Right atrium auricular region (tissue), 2 donors: ENCODE measurements at places on chromosomes 12 and 14. TPM values are rescaled to one million over a fixed set of nuclear protein-coding genes. Genes with fewer than 3 reads are reported as not detected.

DNA sequence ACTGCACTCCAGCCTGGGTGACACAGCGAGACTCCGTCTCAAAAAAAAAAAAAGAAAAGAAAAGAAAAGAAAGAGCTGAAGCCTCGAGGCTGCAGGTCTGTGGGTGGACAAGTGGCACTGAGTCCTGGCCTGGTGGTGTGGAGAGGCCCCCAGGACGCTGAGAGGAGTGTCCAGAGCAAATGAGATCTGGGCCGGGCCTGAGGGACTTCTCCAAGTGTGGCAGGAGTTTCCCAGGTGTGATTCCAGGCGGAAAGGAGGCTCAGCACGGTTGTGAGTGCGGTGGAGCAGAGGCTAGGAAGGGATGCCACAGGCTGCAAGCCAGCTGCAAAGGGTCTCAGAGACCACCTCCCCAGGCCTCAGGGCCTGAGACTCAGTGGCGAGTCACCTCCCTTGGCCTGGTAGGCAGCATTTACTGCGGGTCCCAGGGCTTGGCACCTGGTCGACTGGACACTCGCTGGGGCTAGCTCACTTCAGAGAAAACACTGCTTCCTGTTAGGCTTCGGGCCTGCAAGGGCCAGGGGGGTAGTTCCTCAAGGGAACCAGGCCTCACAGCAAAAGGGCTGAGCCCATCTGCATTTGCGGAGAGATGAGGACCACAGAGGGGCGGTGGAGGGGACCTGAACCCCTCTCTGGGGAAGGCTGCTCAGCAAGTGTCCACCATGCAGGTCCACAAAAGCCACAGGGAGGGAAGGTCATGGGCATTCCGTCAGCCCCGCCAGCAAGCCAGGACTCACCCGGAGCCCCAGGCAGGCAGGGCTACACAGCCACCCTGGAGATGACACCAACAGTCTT lies 11.7 kb downstream of the TTC7B start:
- H3K27me3 ChIP-seq: no peaks in the 10 kb centered on the region
- H3K36me3 ChIP-seq: no peaks in the 10 kb centered on the region
- H3K27ac ChIP-seq: peak overlapping the region; percentile 10
- H3K4me3 ChIP-seq: no peak overlapping the region
- H3K4me1 ChIP-seq: no peaks in the 10 kb centered on the region

GRCh38 chr14:99763527-99764221 lies 29.5 kb upstream of the EML1 start:
- H3K27me3 ChIP-seq: no peaks in the 10 kb centered on the region
- no peaks in the 10 kb centered on the region for H3K36me3 ChIP-seq
- no peak overlapping the region for H3K4me3 ChIP-seq
- no peak for DNase-seq
- peaks cover 33% of the 10 kb centered on the region for H3K4me1 ChIP-seq
- H3K27ac ChIP-seq: no peak overlapping the region

- no peaks in the 10 kb centered on the region for H3K27me3 ChIP-seq
- no peak overlapping the region for H3K27ac ChIP-seq
- no peaks in the 10 kb centered on the region for H3K36me3 ChIP-seq
- H3K4me1 ChIP-seq: no peaks in the 10 kb centered on the region
- DNase-seq: no peak
Measured at GRCh38 chr14:34439090-34439489, 22.9 kb downstream of the SPTSSA start.

GRCh38 chr12:34048714-34049113 lies 26.4 kb downstream of the ALG10 start:
- H3K36me3 ChIP-seq: no peaks in the 10 kb centered on the region
- no peak overlapping the region for H3K4me3 ChIP-seq
- no peaks in the 10 kb centered on the region for H3K4me1 ChIP-seq
- H3K27ac ChIP-seq: no peak overlapping the region

DNA sequence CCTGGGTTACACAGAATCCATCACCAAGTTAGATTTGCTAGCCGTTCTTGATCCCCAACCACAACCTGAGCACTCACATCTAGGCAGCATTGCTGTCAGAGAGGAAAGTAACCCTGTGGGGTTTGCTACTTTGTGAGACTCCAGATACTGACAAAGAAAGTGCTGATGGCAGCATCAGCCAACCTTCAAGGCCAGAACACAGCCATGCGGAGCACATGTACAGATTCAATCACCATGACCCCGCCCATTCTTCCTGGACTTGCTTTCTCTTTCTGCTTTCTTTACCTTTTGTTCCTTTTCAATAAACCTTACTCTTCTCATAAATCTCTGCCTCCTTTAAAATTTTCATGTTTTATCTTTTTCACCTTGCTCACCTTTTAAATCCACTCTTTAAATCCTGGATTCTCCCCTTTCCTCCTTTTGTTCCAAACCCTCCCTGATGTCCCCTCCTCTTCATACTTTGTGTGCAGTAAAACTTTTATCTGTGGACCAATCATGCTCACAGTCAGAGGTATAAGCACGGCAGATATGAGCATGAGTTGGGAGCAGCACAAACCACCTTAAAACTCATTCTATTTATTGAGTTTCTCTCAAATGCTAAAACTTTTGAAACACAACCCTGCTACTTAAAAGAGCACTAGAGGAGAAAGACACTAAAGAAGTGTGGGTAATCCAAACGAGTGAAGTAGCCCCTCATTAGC lies 21.9 kb upstream of the CERS5 start:
- DNase-seq: no peak
- H3K27ac ChIP-seq: no peak overlapping the region
- no peaks in the 10 kb centered on the region for H3K27me3 ChIP-seq
- peaks cover 20% of the 10 kb centered on the region for H3K36me3 ChIP-seq
- H3K4me3 ChIP-seq: no peak overlapping the region

DNA sequence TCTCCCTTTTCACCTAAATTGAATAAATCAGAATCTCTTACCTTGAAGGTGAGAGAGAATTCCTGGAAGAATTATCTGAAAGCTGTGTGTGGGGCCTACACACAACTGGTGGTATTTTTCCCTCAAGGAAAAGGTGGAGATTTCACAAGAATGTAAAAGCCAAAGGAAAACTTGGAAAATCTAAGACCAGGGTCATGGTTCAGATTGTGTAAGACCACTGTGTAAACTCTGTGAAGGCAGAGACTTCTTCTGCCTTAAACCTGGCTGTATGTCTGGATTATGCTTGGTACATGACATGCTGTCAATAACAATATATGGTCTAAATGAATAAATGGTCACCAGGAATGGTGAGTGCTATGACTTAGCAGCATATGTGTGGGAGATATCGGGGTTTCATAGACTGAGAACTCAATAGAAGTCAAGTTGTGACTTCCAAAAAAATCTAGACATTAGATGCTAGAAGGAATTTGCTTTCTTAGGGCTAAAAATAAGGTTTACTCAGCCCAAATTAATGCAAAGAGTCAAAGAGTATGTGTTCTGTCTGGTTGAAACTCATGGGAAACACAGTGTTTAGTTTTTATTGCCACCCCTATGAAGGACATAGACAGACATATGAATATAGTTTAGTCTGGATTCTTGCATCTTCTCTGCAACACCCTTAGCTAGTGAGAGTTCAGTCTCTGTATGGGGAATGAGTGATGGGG lies 163.7 kb downstream of the SNAPC1 start:
- no peak overlapping the region for H3K4me3 ChIP-seq
- no peak for DNase-seq
- H3K27ac ChIP-seq: no peak overlapping the region
- H3K36me3 ChIP-seq: no peaks in the 10 kb centered on the region
- no peaks in the 10 kb centered on the region for H3K27me3 ChIP-seq
- H3K4me1 ChIP-seq: no peaks in the 10 kb centered on the region

- H3K36me3 ChIP-seq: no peaks in the 10 kb centered on the region
- no peaks in the 10 kb centered on the region for H3K4me1 ChIP-seq
- H3K27ac ChIP-seq: no peak overlapping the region
- DNase-seq: no peak
- H3K4me3 ChIP-seq: no peak overlapping the region
Measured at GRCh38 chr12:42056130-42056529, 88.5 kb downstream of the GXYLT1 start.

DNA sequence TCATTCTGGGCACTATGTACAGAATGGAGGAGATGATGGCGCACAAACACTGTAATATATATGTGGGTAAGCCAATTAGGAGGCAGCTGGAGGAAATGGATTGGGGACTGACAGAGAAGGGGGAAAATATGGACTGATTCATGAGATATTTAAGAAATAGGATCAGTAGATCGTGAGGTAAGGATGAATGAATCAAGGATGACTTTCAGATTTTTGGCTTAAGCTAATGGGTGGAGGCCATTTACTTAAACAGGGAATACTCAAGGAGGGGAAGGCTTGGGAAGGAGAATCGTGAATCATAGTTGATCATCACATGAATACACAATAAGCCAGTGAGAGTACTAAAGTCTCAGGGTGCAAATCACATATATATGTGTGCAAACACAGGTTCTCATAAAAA lies 11.2 kb upstream of the GNPNAT1 start:
- no peaks in the 10 kb centered on the region for H3K36me3 ChIP-seq
- DNase-seq: no peak
- H3K27me3 ChIP-seq: no peaks in the 10 kb centered on the region
- H3K4me3 ChIP-seq: no peak overlapping the region
- peaks cover 4% of the 10 kb centered on the region for H3K4me1 ChIP-seq
- H3K27ac ChIP-seq: no peak overlapping the region

DNA sequence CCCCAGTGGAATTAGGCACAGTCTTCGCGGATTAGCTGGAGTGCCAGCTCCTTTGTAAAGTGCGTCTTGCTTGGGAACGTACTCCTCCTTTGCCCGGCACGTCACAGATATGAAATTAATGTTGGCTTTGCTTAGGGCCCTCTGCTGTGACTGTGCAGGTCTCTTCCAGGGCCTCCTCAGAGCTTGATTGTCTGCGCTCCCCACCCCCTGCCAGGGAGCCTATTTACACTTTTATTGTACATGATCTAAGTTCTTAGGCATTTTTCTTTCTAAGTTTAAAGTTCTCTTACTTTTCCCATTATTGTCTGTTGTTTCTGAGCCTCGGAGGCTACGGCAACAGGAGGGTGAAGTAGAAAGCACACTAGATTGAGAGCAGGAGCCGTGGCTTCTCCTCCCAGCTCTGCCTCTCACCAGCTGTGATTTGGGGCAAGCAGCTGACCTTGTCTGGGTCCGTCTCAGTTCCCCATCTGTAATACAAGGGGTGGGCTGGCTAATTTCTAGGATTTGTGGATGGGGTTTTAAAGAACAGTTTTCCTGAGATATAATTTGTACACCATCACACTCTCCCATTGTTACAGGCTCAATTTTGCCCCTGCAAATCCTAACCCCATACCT lies 81.8 kb downstream of the TSPAN9 start:
- peaks cover 33% of the 10 kb centered on the region for H3K4me1 ChIP-seq
- no peak for DNase-seq
- H3K4me3 ChIP-seq: no peak overlapping the region
- peak overlapping the region; percentile 24 for H3K27ac ChIP-seq
- no peaks in the 10 kb centered on the region for H3K36me3 ChIP-seq

GRCh38 chr14:61335671-61336275 lies 14.4 kb downstream of the PRKCH start:
- no peak for DNase-seq
- H3K27me3 ChIP-seq: no peaks in the 10 kb centered on the region
- H3K27ac ChIP-seq: no peak overlapping the region
- H3K4me1 ChIP-seq: no peaks in the 10 kb centered on the region
- H3K4me3 ChIP-seq: no peak overlapping the region

GRCh38 chr14:49954171-49954631 lies 61.3 kb downstream of the ARF6 start:
- H3K36me3 ChIP-seq: no peaks in the 10 kb centered on the region
- DNase-seq: no peak
- no peak overlapping the region for H3K27ac ChIP-seq
- H3K4me1 ChIP-seq: no peaks in the 10 kb centered on the region
- H3K4me3 ChIP-seq: no peak overlapping the region
- H3K27me3 ChIP-seq: no peaks in the 10 kb centered on the region

- no peaks in the 10 kb centered on the region for H3K36me3 ChIP-seq
- no peak for DNase-seq
- no peaks in the 10 kb centered on the region for H3K27me3 ChIP-seq
- peak overlapping the region; percentile 73 for H3K27ac ChIP-seq
- no peaks in the 10 kb centered on the region for H3K4me1 ChIP-seq
Measured at GRCh38 chr14:21309238-21309636, 29.4 kb downstream of the RPGRIP1 start.

Gene OVCH1
- not detected for total RNA-seq

Gene HSP90B1
- 272 TPM for total RNA-seq

Gene CD4
- 3.2 TPM for total RNA-seq

Gene SIX4
- 3.3 TPM for total RNA-seq

Gene ENDOU
- 2.1 TPM for total RNA-seq

Gene OTX2
- total RNA-seq: not detected
